ENCODE measurements at places on chromosomes 7 and 10.

DNA sequence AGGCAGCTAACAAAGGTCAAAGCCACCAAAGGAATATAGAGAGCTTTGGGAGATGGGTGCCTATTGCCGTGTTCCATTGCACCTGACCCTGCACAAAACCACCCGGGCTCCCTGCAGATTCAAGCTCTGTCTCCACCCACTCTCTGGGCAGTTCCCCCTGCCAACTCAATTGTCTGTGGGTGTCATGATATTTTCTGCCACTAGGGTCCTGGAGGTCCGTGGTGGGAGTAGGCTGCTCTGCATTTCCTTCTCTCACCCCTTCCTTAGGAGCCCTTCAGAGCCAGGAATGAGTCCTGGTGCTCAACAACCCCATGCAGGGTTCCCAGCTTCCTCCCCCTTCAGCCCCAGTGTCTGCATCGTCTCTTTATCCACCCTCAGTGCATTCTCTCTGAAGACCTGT lies 34.1 kb downstream of the PNLIPRP2 start:
- peak; percentile 41 for DNase-seq

- no peak for DNase-seq
Measured at GRCh38 chr10:18010050-18010449, 58.3 kb downstream of the SLC39A12 start.

- DNase-seq: no peak
Measured at GRCh38 chr10:61314273-61314672, 138.9 kb downstream of the TMEM26 start.

DNA sequence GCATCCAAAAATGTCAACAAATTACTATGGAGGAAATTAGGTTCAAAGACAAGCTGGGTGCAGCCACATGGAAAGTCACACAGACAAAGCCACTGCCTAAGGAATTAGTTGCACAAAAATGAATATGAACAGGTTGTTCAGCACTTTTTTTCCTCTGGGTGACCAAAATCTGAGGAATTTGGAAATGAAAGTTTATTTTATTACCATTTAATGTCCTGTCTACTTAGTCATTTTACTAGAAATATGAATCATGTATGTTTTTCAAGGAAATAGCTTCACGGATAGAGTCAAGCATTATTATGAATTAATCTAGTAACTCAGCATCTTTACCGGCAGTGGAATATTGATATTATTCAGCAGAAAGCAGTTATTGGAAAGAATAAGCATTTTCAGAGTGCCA lies 106.3 kb downstream of the ANK3 start:
- no peak for DNase-seq

DNA sequence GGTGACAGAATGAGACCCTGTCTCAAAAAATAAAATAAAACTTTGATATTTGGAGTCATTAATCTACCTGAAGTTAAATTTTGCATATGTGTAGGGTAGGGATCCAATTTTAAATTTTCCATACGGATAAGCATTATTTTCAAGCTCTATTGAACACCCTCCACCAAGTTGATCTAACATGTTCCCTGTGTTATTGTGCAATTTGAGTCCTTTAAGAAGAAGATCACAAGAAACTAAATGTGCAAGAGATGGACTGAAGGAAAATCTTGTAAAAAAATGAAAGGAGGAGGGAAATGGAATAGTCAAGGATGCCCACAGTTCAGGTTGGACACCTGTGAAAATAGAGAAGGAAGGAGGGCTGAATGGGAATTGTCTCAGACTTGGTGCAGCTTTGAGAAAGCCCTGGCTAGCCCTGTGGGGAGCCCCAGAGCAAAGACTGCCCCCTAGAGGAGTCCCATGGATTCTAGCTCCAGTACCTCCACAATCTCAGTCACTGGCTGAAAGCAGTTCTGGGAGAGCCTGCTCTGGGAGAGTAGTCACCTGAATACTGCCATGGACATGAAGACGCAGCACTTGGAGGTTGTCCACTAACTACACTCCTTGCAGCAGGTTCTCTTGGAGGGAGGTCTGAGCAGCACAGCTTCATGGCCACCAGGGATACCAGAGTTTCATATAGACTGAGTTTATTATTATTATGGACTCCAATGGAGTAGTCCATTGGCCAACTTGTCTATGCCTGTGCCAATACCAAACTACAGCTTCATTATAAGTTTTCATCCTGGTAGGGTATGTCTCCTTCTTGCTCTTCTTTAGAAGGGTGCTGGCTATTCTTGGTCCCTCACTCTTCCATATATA lies 5.7 kb upstream of the TIAL1 start:
- peak; percentile 56 for DNase-seq

Data from hematopoietic multipotent progenitor cell treated with erythropoietin and hydrocortisone succinate and interleukin-3 and kit ligand, for 4 days (in vitro differentiated cells).